Right ventricle myocardium superior (tissue), 1 donor: ENCODE measurements at places on chromosomes 1 and 21. TPM values are rescaled to one million over a fixed set of nuclear protein-coding genes. Genes with fewer than 3 reads are reported as not detected.

DNA sequence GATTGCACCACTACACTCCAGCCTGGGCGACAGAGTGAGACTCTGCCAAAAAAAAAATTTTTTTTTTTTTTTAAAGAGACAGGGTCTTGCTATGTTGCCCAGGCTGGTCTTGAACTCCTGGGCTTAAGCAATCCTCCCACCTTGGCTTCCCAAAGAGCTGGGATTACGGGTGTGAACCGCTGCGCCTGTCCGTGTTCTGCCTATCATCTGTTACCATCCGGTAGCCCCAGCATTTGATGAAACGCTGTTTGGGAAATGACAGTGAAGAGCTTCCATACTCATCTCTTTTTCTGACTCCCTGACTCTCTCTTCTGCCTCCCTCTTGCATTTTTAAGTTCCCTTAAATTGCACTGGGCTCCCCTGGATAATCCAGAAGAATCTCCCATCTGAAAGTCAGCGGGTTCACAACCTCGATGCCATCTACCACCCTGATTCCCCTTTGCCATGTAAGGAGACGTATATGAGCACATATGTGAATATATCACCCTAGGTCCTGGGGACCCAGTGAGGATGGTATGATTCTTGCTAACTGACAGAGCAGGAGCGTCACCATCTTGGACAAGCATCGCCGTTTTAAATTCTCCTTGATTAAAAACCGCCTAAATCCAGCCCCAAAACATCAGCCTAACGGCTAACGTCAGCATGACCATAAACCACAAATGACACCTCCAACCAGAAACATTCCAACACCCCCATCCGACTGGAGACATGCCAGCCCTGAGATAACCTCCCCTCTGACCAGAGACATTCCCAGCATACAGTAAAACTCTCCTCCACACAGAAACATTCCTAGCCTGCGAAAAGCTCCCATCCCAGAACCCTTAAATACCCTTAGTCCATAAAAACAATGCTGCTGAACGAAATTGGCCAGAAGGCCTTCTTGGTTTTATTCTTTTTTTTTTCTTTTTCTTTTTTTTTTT, 12.4 kb downstream of the TNFRSF8 start:
- no peak for DNase-seq

DNA sequence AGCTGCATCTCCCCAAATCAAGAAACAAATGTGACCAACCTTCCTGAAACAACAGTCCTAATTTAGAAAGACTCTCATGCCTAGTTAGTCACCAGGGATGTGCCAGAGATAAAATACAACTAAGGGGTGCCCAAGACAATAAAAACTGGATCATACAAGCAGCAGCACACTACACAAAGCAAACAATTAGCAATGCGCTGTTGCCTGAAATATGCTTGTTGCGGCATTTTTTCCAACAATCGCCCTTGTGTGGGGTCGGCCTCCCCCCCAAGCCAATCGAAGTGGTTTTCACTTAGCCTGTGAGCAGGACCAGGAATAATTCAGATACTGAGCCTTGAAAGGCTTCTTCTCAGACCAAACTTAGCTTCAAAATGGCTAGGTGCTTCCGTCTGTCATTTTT, 1.4 kb upstream of the STMN1 start:
- no peak for DNase-seq

DNA sequence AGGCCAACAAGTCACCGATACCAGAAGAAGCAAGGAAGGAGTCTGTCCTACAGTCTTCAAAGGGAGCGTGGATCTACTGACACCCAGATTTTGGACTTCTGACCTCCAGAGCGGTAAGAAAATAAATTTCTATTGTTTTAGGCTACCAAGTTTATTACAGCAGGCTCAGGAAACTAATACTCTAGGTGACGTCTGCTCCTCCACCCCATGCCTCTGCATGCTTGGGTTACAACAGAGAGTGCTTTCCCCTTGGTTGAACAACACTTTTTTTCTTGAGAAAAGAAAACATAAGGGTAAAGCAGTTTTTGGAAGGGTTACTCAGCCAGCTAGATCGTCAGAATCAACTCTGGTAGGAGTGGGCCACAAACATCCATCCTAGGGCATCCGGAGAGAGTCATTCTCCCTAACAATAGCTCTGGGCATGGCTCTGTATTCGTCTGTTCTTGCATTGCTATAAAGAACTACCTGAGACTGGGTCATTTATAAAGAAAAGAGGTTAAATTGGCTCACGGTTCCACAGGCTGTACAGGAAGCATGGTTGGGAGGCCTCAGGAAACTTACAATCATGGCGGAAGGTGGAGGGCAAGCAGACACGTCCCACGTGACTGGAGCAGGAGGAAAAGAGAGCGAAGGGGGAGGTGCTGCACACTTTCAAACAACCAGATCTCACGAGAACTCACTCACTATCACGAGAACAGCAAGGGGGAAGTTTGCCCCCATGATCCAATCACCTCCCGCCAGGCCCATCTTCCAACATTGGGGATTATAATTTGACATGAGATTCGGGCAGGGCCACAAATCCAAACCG, 22.2 kb upstream of the DNAJC11 start:
- DNase-seq: no peak

DNA sequence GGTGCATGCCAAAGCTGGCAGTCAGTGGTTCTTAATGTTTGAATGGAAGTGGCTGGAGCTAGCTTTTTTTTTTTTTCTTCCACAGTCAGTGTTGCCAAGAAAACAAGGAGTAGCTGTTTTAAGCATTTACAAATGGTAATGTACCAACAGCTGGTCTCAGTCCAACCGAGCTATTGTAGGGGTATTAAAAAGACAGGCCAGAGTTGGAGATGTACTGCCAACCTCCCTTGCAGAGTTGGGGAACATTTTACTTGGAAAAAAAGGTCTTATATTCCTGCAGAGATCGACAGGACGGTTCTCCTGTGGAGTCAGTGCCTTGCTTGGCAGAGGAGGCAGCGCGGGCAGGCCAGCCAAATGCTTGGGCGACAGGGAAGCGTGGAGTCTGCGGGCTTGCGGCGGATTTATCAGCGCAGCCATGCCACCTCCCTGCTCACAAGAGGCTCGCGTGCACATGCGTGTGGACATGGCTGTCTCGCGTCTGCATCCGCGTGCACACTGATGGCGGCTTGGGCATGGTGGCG, 338.1 kb downstream of the RPS6KC1 start:
- DNase-seq: peak; percentile 61

Gene IFI44L
- total RNA-seq: 3.3 TPM

DNA sequence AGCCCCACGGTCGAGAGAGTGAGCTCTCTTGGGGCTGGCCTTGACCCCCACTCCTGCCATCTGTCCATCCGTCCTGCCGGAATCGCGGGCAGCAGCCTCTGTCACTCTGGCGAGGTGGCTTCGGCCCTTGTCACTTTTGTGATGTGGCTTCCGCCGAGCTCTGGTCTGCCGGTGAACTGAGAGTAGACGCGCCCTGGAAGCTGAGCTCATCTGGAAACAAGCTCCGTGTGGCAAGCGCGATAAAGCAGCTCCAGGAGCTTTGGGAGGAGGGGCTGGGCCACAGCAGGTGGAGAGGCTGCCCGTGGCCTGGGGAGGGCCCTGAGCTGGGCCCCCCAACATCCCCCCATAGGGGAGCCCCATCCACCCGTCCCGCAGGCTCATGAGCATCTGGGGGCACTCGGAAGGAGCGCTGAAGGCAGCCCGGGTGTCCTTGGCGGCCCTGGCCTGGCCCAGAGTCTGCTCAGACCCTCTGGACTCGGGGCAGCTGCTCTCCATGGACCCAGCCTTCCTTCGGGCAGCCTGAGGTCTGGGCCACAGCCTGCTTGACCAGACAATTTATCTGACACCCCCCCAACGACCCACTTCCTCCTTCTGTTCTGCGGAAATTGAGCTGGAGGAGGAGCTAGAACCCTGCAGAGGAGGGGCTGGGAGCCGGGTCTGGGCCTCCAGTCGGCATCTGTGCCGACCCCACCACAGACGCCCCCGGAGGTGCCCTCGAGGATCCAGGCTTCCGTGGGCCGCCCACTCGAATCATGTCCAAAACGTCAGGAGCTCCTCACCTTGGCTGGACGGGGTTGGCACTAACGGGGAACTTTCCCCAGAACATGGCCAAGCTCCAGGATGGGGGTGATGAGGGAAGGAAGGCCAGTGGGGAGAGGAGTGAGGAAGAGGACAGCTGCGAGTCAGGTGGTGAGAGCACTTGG, 59.1 kb downstream of the SLC19A1 start:
- DNase-seq: no peak

- DNase-seq: peak; percentile 91
Measured at GRCh38 chr1:24705260-24706073, 39.8 kb upstream of the CLIC4 start.

DNA sequence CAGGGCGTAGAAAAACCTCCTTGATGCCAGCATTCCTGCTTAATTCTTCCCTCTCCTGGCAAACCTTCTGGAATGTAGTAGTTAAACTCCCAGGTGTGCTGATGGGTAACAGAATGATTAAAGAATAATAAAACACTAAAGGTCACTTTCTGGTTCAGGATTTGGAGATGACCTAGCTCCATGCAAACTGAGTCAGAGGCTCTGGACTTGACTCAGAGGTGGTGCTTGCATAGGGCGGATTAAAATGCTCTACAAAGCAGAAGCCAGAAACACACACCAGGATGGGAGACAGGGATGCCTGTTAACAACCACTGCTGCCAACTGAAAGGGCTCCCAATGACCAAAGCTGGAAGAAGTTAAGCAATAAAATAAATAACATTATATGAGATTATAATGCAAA, 41.5 kb downstream of the KRTAP19-8 start:
- no peak for DNase-seq

GRCh38 chr1:15217654-15218053, 29.4 kb upstream of the FHAD1 start:
- no peak for DNase-seq

- no peak for DNase-seq
Measured at GRCh38 chr1:173555651-173556305, 47.1 kb downstream of the SLC9C2 start.

DNA sequence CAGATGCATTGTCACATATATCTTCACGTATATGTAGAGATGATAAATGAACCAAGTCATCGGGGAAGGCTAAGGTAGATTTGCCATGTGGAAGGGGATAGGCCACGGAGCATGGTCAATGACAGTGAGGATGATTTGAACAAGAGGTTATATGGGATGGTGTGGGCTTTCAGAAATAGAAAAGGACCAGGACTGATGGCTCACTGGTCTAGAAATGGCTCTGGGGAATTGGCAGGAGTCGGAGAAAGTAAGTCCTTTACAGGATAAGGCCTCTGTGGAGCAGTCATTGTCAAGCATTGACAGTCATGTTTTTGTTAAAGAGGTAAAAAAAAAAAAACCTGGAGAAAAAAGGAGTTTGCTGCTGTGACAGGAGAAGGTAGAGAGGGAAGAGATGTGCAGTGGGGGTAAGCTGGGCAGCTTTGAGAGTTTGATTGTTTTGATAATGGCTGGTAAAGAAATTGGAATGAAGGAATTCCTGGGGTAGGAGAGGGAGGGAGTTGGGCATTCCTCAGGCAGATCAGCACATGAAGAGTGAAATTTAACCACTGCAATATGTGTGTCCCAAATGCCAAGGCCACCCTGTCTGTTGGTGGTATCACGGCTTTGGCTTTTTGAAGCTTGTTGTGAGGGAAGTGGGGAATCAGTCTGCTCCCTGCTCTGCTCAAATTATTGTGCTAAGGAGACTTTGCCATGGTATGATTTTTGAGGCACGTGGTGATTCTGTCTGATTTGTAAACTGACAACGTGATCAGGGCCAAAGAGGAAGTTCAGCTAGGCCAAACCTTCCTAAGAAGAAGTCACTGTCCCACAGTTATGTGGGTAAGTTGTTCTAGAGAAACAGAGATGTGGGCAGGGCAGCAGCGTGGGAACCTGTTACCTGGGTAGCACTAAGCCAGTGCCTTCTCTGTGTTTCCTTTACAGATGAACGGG, 26.0 kb downstream of the MACF1 start:
- DNase-seq: no peak

Gene FALEC
- total RNA-seq: not detected

Gene CFHR2
- not detected for total RNA-seq

GRCh38 chr1:161915978-161916377, 107.7 kb downstream of the OLFML2B start:
- no peak for DNase-seq

DNA sequence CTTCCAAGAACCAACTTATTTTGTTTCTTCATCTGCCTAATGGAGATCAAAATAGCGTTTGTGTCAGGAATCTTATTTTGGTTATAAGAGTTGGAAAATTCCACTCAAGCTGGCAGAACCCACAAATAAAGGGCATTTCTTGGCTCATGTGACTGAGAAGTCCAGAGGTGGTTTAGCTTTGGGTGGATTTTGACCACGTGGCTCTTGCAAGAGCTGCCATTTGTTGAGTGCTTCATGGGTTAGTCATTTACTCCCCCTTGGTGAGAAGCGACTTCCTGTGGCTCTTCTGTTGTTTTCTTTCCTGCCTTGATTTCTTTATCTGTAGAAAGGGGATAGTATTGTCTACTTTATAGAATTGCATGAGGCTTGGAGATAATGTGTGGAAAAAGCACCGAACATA, 9.5 kb upstream of the RNF186 start:
- no peak for DNase-seq

DNA sequence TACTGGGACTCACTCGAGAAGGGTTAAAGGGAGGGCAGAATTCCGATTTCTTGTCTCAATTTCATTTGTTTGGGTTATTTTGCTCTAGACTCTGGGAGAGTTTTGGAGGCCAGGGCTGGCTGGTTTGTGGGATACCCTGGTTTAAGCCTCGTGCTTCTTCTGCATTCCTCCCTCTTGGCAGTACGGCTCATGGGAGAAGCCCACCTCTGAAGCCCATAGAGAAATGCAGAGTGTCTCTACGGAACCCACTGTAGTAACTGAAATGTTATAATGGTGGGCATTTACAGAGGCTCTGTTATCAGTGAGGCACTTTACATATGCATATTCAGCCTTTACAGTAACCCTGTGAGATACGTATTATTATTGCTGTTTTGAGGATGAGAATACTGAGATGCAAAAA, 43.9 kb downstream of the ROR1 start:
- no peak for DNase-seq
